ENCODE measurements at places on chromosomes 6 and 20.

DNA sequence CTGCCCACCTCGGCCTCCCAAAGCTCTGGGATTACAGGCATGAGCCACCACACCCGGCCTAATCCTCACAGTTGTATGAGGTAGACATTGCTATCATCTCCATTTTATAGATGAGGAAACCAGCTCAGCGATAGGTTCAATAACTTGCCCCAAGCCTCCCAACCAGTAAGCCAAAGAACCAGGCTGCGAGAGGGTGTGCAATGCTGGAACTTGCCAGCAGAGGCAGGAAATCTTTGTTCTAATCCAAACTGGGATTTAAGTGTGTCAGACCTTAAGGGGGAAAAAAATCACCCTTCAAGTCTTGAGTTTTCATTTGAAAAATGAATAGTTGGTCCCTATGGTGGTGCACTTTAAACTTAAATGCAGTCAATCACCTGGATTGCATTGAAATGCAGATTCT, 20.1 kb upstream of the RNGTT start:
- DNase-seq: no peak

- DNase-seq: no peak
These were observed 19.2 kb upstream of the RIPOR3 start for GRCh38 chr20:50710492-50711063.

- no peak for DNase-seq
These were observed 13.6 kb upstream of the GATA5 start for GRCh38 chr20:62489186-62489931.

- no peak for DNase-seq
These were observed 413.9 kb upstream of the JARID2 start for GRCh38 chr6:14831937-14832336.

DNA sequence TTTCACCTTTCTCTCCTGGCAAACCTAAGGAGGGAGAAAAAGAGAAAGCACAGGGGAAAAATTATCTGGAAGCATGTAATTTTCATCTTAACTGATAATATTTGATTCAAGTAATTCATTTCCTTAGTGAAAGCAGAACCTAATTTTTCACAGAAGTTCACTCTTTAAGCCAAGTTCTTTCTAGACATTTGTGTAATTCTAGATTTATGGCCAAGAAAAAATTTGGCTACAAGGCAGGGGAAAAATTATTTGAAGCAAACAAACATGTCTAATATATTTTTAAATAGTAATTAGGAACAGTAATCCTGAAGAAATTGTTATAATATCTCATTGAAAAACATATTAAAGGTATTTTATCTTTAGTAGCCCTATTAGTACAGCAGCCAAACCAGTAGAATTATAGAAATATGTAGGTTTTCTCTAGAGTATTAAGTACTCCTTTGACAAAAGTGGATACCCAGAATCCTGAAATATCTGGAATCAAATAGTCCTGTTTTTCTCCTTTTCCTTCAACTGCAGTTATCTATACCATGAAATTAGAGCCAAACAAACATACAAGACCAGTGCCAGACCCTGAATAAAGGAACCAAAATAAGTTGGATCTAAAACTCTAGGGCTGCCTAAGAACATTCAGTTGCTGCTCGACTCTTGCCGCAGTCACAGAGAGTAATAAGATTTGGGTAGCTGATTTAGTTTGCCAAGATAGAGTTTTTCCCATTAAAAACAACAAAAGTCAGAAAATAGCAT, 116.5 kb downstream of the COL12A1 start:
- no peak for DNase-seq

GRCh38 chr6:137095651-137096238, 51.0 kb upstream of the IL20RA start:
- DNase-seq: no peak

GRCh38 chr20:30488941-30489613, 768.4 kb upstream of the DEFB115 start:
- no peak for DNase-seq

- no peak for DNase-seq
These were observed 16.2 kb upstream of the CHRNA4 start for GRCh38 chr20:63377256-63377941.

GRCh38 chr6:124557873-124558272, 404.4 kb upstream of the RNF217 start:
- DNase-seq: no peak

- DNase-seq: no peak
These were observed 735.0 kb downstream of the EPHA7 start for GRCh38 chr6:92684386-92684785.

DNA sequence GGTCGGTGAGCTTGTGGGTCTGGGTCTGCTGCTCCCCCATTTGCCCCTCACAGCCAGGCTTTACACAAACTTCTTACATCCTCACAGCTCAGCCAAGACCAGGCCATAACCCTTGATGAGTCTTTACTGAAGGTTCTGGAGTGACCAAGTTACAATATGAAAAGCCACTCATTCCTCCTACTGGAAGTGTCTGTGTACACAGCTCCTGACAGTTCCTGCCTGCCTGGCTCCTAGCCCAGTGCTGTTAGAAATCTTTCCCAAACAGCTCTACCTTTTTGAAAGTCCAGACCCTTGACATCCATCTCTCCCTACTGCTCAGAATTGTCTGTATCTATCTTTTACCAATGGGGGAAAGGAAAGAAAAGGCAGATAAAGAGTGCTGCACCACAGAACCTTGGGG, 106.9 kb downstream of the PAX1 start:
- DNase-seq: no peak

DNA sequence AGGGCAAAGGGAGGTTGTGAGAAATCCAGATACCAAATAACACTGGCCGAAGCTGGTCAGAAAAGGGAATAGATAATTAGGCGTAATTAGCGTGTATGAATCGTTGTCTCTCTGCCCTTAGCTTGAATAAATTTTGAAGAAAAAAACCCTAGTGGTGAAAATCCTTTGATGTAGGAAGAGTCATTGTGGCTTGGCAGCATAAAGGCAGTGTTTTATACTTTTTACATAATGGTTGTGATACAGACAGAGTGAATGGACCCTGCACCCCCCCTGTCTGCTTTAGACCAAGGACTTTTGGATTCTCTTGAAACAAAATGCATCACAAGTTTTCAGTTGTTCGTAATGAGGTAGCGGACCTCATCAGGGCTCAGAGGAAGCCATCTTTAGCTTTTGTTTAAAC, 126.5 kb downstream of the AFG1L start:
- DNase-seq: no peak

DNA sequence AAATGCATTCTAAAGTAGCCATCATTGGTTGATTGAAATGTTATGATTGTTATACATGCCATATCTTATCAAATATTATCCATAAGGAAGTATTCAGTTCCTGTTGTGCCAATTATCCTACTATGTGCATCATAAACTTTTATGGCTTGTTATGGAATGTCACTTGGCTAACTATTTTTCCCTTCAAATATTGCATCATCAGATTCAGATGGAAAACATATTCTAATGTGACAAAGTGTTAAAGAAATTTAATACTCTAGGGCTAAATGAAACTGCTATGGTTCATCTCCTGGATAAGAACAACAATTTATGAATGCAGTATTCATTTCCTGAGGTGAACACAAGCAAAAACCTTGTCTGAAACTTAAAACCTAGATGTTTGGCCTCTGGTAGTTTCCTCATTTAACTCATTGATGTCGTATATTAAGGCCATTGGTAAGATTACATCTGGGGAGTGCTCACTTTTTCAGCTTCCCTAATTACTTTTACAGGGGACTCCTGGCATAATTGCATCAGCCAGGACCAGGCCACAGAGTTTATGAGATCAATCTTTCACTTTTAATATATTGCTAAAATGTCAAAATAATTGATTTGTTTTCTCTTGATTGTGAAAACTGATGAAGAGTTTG, 134.9 kb upstream of the CEP162 start:
- no peak for DNase-seq

DNA sequence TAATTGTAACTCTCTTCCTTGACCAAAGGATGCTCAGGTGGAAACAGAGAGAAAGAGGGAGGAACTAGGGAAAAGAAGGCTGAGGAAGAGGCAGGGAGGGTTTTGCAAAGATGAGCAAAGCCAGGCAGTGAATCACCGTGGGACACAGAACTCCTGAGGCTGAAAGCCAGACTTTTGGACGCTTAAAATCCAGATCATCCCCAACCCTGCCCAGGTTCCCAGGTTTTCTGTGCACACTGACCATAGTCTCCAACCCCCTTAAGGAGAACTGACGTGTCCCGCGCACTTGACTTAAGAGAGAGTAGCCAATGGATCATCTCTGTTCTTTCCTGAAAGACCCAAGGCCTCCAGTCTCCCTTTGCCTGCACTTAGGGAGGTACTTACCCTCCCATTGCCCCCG, 75.3 kb downstream of the LRFN2 start:
- no peak for DNase-seq

DNA sequence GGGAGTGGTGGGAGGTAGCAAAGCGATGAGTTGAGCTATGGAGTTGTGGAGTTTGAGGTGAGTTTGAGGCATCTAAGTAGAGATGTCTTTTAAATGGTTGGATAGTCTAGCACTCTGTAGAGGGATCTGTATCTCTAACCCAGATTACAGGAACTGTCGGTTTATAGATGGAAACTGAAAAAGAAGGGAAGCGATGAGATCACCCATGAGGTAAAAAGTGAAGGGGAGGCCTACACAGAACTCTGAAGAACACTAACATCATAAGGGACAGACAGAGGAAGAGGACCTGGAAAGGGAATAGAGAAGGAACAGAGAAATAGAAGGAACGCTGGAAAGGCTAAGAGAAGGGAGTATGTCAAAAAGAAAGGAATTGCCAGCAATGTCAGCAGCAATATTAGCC, 2.5 kb downstream of the HINT3 start:
- DNase-seq: no peak

Measured in NCI-H187 (cell line).